ENCODE measurements at places on chromosomes 6 and 20.

DNA sequence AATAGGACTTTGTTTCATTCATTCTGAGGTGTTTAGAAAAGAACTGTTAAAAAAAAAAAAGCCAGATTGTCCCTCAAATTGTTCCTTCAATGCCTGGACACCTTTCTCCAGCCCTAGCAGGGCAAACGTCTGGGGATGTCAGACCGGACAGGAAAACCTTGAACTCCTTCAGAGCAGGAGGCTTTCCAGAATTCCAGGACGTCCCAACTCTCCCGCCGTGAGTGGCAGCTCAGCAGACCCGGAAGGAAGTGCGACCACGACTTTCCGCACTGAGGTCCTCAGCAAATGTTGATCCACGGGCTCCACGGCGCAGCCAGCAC, 139.1 kb downstream of the DLL1 start:
- no peak for DNase-seq

DNA sequence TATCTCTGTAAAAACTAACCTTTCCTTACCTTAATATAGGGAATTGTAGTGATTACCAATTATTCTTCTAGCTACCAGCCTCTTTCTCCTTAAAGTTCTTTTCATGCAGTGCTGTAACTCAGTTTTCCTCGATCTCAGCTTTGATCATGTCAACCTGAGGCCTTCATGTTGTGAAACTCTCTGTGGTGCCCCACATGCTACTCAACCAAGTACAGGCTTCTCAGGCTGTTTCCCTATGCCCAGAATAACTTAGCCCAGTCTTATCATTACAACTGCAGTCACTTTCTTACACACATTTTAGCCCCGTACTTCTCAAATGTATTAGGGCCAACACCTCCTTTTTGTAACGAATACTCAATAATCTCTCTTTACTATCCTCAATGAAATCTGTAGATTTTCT, 90.1 kb upstream of the SUPT3H start:
- no peak for DNase-seq

DNA sequence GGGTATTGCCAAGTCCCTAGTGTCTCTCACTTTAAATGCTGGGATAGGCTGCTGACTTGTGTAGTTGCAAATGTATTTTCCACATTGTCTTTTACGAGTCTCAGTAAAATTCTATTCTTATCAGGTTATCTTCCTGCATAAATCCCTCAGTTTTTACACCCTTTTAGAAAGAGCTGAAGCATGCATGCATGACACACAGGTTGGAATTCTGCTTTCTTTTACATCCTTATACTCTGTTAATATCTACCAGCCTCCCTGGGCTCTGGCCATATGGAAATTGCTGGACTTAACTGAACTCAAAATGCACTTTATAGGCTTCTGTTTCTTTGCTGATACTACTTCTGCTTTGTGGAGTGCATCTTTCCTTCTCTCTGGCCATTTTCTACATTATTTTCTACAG, 477.4 kb downstream of the FRK start:
- no peak for DNase-seq

- DNase-seq: no peak
These were observed 43.5 kb downstream of the GOPC start for GRCh38 chr6:117558818-117559217.

DNA sequence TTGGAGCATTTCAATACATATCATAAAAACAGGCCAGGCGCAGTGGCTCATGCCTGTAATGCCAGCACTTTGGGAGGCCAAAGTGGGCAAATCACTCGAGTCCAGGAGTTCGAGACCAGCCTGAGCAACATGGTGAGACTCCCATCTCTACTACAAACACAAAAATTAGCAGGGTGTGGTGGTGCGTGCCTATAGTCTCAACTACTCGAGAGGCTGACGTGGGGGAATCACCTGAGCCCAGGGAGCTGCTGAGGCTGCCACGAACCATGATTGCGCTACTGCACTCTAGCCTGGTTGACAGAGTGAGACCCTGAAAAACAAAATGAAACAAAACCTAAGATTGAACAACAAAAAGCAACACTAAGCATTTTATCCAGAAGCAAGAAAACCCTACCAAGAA, 47.2 kb downstream of the BACH2 start:
- DNase-seq: no peak

DNA sequence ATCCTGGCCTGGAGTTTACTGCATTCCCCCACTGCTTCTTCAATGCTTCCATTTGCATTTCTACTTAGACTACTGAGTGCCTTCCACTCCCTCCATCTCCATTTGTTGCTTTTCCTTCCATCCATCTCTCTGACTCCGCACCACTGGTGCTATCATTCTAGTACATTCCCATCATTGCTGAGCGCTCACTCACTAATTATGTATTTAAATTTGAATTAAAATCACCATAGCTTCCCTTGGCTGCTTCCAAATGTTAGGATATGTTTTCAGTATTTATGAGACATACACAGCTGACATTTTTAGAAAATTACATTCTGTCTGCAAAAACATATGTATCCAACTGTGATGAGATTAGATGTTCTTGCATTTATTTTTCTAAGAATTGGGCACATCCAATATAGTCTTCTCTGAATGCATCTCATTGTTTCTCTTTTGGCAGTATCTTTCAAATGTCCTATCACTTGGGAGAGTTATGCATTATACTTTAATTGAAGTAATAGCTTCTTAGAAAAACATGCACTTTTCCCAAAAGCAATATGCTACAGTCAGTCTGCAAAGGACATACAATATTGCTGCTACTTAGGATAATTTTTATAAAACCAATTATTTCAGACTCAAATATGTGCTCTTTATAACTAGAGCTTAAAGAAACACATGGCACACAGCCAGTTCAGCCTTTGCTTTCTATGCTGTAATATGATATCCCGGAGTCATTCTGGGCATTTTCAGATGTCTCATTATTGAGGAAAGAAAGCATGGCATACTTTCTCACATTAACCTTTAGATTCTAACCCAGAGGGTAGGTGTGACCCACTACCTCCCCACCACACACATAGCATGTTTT, 12.1 kb upstream of the COL21A1 start:
- DNase-seq: peak; percentile 76

GRCh38 chr20:50142812-50143211, 10.7 kb downstream of the PEDS1 start:
- DNase-seq: no peak

DNA sequence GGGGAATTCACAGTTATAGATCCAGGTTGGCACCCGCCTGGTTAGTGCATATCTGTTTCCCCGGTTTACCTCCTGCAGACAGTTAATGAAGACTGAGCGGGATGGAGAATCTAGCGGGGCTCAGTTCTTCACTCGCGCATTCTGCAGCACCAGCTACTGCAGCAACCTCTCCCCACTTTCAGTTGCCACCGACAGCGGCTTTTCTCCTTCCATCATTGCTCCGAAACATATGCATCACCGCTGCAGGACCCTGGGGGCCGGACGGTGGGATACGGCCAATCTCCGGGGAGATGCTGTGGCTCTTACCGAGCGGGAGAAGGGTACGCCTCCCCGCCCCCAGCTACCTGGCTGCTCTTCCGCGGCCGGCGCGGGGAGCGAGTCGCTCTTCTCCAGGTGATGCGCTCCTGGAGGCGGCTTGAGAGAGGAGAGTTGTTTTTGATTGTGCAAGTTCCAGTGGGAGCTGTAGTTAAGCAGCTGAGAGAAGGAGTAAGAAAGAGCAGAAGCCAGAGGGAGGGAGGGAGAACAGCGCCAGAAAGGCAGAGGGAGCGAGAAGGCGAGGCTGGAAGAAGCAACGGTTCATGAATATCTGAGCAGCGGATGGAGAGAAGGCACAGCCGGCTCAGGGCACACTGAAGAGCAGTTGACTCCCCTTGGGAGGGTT, at the start of gene SGK1:
TSS of gene SGK1 (minus strand) at position 642 of the 661 bp plus-strand sequence. CDS start 652 bp downstream, outside the sequence.
- peak; percentile 76 for DNase-seq

- no peak for DNase-seq
These were observed 122.9 kb downstream of the MAP7 start for GRCh38 chr6:136427378-136427717.

DNA sequence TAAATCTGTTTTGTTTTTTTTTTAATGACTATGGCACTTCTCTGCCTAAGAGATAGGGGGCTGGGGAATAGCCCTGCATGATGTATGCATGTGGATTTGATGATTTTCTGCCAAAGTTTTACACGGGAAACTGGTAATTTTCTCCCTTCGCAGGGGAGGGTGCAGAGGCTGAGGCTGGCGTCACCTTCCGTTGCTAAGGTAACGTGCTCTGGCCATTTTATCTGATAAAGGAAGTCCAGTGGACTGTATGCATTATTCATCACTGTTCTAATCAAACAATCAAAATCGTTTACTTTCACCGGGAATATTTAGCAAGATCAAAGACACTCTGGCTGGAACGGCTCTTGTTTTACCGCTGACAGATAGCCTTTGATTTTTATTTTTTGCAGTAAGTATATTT, 789 bp downstream of the PHACTR1 start:
- no peak for DNase-seq

DNA sequence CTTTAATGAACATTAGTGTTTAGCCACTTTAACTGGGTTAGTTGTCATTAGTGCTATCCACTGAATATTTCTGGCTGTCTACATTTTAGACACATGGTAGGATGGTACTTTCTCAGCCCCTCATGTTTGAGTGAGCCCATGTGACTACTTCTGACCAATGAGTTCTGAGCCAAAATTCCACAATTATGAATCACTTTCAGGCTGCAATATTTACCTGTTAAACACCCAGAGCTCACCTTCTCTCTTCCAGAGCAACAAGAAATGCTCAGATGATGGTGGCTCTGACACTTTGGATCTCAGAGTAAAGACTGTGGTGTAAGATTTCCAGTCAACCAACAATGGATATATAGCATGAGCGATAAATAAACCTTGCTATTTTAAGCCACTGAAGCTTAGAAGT, 24.8 kb downstream of the SPACA1 start:
- no peak for DNase-seq

DNA sequence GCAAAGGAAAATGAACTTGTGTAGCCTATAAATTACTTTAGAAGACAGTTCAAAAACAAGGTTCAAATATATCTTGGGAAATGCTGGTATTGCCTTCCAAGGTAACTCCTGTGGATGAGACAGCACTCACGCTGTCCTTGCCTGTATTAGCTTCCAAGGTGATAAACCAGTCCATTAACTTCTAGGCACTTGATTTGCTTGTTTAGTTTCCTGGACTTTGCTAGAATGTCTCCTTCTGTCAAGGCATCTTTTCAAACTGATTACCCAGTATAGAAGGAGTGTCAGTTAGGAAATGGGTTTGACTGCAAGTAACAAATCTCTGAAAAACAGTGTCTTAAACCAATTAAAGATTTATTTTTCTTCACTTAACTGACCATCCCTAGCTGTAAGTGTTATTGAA, 103.4 kb upstream of the SLC22A23 start:
- no peak for DNase-seq

GRCh38 chr20:539191-539590, 4.4 kb downstream of the CSNK2A1 start:
- DNase-seq: no peak

- no peak for DNase-seq
These were observed 70.9 kb downstream of the SNX5 start for GRCh38 chr20:17897566-17898307.

GRCh38 chr6:170174124-170174770, 116.6 kb downstream of the DLL1 start:
- no peak for DNase-seq

GRCh38 chr6:99559057-99559456, 9.4 kb downstream of the CCNC start:
- no peak for DNase-seq

GRCh38 chr6:27547157-27548075, 74.5 kb upstream of the ZNF184 start:
- DNase-seq: peak; percentile 58

- DNase-seq: no peak
These were observed 19.1 kb upstream of the TULP4 start for GRCh38 chr6:158293122-158293521.

- DNase-seq: peak; percentile 2
These were observed 291.4 kb downstream of the CENPW start for GRCh38 chr6:126631363-126631762.

- no peak for DNase-seq
These were observed 22.1 kb downstream of the DCBLD1 start for GRCh38 chr6:117504478-117505144.

DNA sequence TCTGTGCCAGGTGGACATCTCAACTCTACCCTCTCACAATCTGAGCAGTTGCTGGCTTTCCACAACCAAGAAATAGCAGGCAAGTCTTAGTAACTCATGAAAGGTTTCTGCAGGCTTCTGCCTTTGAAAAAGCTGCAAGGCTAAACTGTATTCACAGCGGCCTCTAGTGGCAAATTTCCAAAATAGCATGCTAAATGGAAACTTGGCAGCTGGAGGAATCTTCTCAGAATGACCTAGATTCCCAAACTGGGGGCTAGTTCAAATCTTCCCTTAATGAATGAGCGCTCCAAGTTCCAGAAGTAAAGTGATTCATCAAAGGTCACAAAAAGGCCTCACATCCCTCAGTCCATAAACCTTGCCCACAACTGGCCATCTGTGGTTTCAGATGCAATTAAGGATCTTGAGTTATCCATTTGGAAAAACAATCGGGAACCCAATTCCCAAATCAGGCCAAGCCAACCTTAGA, 11.9 kb upstream of the CPNE5 start:
- peak; percentile 87 for DNase-seq

GRCh38 chr20:36372666-36373065, 66.5 kb downstream of the DLGAP4 start:
- DNase-seq: no peak

GRCh38 chr6:27136077-27136644, 111.3 kb upstream of the PRSS16 start:
- no peak for DNase-seq

DNA sequence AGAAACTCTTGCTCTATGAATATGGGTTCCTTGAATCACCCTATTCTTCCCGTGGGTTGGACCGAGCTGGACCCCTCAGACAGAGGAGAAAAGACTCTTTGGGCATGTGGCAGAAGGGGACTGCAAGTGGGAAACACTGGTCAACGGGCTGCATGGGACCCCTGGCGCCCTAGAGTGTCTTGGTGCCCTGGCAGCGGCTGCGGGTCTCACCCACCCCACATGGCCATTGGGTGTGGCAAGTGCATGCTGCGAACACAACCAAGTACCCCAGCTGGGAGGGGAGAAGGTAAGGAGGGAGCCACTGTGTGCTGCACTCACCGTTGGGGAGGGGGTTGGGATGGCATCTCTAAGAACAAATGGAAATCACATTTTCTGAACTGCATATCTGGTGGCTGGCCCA, 438.8 kb upstream of the EYS start:
- DNase-seq: no peak

DNA sequence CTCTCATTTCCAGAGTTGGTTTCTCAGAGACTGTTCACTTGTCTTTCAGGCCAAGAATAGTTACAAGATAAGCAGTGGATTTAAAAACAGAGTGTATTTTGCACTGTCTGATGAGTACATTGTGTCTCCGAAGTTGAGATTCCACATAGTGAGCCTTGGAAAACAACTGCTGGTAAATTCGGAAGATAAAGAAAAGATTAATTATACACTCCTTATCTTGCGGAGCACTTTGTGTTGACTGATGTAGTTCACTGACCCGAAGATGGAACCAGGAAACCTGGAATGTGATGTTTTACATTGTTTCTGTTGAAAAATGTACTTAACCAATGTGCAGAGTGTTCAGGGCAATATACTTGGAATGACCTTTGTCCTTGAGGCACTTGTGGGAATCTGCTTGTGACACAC, 51.0 kb downstream of the ANKS1A start:
- DNase-seq: no peak

GRCh38 chr6:99522531-99522930, 7.3 kb upstream of the USP45 start:
- DNase-seq: no peak
